ENCODE measurements at places on chromosomes 2 and 18.

GRCh38 chr2:211744379-211744778 lies 794.2 kb downstream of the ERBB4 start:
- DNase-seq, result no peak

DNA sequence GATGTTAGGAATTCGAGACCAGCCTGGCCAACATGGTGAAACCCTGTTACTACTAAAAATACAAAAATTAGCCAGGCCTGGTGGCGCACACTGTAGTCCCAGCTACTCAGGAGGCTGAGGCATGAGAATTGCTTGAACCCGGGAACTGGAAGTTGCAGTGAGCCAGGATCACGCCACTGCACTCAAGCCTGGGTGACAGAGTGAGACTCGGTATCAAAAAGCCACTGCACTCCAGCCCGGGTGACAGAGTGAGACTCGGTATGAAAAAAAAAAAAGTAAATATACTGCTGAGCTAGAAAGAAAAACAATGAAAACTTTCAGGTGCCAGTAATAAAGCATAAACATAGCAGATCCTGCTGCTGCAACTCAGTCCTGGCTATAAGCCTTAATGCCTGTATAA lies 73.5 kb downstream of the STRN start:
- no peak for DNase-seq

- DNase-seq, result no peak
Measured at GRCh38 chr2:44801289-44801840, 140.1 kb upstream of the SIX3 start.

DNA sequence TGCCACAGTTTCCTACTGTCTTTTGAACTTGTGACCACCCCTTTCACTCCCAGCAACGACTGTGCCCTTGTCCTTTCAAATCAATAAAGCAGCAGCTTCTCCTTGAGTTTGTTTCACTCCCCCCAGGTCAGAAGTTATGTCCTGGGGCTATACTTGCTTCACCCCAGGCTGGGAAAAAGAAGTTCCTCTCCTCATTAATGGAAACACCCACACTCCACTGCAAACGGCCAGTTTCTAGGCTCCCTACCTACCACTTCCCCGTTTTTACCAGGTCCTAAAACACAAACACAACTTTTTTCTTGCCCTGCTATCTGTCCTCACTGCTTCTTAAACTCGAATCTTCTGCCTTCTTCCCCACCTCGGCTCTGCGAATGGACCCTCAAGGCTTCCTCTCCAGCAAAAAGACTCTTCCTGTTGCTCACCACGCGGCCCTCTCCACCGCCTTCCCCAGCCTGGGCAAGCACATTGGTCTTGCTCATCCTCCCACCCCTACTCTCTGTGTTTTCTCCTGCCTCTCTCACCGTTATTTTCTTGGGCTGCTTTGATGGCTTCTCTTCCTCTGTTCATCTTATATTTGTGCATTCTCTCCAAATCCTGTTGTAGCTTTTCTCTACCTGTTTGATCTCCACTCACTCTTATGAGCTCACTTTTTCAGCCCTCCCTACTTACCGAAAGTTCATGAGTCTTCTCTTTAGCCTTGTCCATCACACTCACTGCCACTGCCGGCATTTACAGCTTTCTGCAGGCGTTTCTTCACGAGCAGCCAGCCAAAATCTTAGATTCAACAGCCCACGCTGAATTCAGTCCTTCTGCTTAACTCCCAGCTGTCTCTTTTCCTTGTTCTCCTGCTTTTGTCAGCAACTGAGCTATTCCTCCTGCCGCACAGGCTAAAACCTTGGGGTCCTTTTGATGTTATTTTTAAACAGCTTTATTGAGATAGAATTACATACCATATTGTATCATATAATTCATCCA lies 7.0 kb upstream of the SP5 start:
- no peak for DNase-seq

DNA sequence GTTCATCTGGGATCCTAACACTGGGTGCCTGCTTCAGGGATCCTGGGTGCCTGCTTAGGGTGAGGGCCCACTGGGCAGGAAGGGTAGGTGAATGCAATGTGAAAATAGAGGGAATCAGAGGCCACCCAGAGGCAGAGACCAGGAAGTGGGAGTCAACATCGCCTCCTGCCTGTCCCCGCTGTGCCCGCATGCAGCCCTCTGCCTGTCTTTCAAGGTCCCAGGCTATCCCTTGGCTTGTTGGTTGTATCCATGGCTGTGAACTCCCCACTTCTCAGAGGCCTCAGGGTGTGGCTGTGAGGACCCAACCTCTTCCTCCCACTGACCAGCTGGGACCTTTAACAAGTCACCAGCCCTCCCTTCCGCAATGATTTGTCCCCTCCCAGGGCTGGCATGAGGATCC lies 26.5 kb downstream of the PSD4 start:
- DNase-seq, result peak; percentile 1

GRCh38 chr2:8382485-8382884 lies 299.4 kb upstream of the ID2 start:
- DNase-seq, result peak; percentile 45

- DNase-seq, result no peak
Measured at GRCh38 chr18:36592282-36592681, 236.5 kb downstream of the TPGS2 start.

GRCh38 chr2:69815717-69816116 lies 13.7 kb upstream of the GMCL1 start:
- DNase-seq, result no peak

DNA sequence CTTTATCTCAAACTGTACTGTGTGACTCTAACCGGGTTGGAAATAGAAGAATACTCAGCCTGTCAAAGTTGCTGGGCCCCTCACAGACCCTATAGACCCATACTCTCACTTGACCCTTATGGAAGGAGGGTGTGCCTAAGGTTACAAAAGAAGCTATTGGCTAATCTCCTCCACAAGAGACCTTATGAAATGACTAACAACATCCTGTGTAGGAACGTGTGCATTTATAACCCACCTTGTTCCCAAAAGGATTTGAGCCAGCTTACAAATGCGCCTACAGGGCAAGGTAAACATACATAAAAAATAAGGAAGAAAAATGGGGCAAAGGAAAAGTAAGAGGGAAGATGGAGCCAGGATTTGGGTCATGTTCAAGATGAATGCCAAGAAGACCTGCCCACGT lies 225.4 kb upstream of the SMAD2 start:
- DNase-seq, result no peak

- DNase-seq, result no peak
Measured at GRCh38 chr2:28469304-28469703, 26.6 kb upstream of the PLB1 start.

GRCh38 chr18:59957957-59958356 lies 58.2 kb downstream of the PMAIP1 start:
- DNase-seq, result peak; percentile 98

- DNase-seq, result no peak
Measured at GRCh38 chr2:39068299-39069135, 52.3 kb downstream of the SOS1 start.

GRCh38 chr2:239017491-239018098 lies 169.7 kb downstream of the TWIST2 start:
- DNase-seq, result no peak

DNA sequence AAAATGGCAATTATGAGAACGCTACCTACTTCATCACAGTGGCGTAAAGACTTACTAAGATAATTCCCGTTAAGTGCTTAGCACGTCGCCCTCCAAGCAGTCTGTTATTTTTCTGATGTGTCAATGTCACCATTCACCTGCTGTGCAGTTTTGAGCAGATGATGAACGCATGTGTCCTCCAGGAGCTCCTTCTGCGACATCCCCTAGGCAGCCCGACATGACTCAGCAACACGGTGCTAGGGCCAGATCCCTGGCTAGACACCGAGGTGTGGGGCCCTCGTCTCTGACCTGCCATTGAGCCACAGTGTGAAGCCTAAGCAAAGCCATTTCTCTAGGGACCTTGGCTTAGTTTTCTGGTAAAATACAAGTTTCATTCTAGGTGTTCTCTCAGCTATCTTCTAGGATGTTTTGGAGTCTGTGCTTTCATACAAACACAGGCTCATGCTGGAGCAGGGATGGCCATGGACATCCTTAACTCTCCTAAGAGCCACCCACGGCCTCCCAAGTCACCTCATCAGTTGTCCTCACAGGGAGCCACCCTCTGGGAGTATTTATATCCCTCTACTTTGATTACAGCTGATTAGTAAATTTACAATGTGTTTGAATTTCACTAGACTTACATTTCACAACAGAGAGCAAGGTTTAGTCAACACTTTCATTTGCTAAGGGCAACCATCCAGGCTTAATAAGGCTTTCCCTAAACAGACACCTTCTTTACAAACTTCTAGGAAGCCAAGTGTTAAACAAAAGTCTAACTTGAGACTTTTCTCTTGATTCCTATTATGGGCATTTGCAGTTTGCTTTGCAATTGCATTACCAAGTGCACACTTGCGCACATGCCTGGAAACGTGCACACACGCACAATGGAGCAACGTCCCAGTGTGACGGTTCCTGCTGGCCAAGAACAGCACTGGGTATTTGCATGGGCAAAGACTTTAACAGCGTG lies 376.8 kb upstream of the ID2 start:
- DNase-seq, result no peak
